ENCODE measurements at places on chromosomes 16 and 17.

DNA sequence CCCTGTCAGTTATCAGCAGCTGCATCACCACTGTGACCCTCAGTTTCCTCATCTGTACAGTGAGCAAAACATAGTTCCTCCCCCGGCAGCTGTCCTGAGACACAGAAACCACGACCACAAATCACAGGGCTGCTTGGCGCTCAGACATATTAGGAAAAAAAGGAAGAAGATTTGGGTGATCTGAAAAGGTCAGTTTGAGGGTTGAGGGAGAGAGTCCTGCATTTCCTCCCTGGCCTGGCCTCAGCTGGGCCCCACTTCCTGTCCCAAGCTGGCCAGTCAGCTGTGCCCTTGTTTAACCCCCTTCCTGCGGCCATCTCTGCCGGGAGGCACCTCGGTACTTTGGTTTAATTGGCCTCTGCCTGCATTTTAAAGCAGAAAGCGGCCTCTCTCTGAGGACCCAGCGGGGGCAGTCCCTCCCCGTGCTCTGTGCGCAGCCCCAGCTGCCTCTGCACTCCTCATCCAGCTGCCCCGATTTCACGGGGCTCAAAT lies 24.0 kb upstream of the CIBAR2 start:
- DNase-seq, result no peak

DNA sequence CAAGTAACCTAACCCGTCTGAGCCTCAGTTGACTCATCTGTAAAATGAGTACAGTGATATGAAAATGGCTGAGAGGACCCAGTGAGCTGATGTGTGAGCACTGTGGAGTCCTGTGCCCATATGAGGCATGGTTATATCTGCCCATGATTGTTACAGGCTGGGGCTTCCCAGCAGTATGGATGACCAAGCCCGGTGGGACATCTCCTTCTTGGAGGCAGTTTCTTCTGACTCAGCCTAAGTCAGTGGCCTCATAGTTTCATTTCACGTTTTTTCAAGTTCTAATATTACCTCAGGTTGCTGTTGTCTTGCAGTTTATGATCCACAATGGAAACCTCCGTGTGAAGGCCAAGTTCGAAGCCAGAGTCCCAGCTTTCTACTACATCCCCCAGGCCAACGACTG lies 4.8 kb downstream of the ADAP2 start:
- DNase-seq, result no peak

DNA sequence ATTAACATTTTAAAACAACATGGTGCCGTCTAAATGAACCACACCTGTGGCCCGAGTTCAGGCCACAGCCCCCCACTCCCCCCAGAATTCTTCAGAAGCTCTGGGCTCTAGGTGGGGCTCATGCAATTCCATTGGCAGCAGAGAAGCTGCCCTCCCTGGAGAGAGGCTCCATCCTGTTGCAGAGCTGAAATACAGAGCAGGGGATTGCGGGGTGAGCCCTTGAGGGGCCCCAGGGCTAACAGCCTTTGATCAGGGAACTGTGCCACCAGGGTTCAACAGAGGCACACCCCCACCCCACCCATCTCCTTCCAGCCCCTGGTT lies 69.3 kb downstream of the ABR start:
- no peak for DNase-seq

- DNase-seq, result no peak
These were observed 40.6 kb downstream of the ELAC2 start for GRCh38 chr17:12977008-12977751.

- DNase-seq, result no peak
These were observed 134.4 kb downstream of the MAF start for GRCh38 chr16:79466111-79466510.

- DNase-seq, result no peak
These were observed 292 bp downstream of the WSCD1 start for GRCh38 chr17:6070430-6070912.

GRCh38 chr17:77437017-77437416 lies 296.2 kb downstream of the SEC14L1 start:
- DNase-seq, result peak; percentile 55

DNA sequence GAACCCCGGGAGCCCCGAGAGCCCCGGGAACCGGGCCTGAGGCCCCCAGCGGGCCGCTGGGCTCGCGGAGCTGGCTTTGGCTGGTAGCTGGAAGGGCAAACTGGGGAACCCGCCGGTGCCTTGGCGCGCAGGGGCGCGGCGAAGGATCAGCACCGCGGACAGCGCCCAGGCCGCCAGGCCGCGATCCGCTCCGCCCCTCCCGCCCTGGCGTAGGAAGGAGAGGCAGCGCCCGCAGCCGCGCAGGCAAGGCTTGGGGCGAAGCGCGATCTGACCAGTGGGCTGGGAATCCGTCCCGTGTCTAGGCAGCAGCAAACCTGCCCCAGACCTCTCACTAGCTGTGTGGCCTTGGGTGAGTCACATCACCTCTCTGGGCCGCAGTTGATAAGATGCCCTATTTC lies 331 bp upstream of the CCDC92B start:
- peak; percentile 77 for DNase-seq

GRCh38 chr17:78692460-78693010 lies 89.5 kb downstream of the CYTH1 start:
- no peak for DNase-seq

- no peak for DNase-seq
These were observed 150.8 kb downstream of the SNX11 start for GRCh38 chr17:48258331-48258730.

DNA sequence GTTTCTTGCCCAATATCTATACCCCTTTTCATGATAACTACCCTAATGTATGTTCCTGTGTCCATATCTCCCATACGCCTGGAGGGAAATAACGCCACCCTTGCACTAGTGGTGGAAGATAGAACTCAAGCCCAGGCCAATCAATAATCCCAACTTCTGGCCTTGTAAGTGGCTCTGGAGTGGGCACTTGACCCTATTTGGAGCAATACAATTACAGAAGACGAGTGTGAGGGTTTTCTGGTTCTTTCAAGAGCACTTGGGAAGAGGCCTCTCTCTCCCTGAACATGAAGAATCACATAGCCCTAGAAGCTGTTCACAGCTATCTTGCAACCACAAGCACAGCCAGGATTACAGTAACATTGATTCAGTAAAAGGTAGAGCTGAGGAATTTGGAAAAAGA lies 217.9 kb downstream of the RAB11FIP4 start:
- no peak for DNase-seq

DNA sequence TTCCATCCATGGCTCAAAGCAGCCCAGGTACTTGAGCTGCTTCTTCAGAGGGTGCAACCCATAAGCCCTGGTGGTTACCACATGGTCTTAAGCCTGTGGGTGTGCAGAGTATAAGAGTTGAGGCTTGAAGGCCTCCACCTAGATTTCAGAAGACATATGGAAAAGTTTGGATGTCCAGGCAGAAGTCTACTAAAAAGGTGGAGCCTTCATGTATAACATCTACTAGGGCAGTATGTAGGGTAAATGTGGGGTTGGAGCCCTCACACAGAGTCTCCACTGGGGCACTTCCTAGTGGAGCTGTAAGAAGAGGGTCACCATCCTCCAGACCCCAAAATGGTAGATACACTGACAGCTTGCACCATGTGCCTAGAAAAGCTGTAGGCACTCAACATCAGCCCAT lies 120.9 kb downstream of the HS3ST3A1 start:
- DNase-seq, result no peak

DNA sequence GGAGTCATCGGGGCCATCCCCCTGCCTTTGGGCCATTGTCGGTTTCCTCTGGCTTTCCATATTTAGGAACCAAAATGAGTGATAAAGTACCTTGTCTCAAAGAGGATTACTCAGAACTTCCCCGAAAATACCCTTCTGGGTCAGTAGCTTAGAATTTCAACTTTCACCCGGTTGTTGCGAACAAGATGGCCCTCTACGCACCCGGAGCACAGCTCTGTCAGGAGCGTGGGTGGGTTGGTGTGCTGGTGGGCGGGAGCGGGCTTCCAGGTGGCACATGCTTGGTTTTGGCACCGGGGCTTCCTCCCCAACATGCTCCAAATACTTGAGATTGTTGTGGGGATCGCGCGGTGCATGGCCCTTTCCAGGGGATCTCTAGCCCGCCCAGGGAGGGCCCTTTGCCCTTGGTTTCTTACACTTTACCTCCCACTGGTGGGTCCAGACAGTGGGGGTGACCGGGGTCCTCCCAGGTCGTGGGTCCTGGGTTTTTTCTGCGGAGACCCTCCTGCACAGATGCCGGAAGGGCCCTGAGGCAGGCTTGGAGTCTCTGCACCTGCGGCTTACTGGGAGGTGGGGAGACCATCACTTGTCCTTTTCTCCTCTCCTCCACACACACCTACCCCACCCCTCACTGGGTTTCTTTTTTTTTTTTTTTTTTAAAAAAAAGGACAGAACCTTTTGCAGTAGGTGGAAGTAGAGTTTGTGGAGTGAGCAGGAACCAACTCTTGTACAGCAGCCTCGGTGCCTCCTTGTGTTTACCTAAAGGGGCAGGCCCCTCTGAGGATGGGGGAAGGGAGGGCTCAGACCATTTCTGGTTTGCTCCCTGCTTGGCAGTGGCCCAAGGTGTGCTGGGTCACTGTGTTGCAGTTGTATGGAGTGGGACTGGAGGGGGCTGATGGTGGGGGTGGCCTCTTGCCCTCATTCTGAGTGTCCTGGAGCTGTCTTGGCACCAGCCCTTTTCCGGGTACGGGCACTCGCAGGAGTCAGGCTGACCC lies 142.1 kb downstream of the SEC14L1 start:
- DNase-seq, result peak; percentile 77

DNA sequence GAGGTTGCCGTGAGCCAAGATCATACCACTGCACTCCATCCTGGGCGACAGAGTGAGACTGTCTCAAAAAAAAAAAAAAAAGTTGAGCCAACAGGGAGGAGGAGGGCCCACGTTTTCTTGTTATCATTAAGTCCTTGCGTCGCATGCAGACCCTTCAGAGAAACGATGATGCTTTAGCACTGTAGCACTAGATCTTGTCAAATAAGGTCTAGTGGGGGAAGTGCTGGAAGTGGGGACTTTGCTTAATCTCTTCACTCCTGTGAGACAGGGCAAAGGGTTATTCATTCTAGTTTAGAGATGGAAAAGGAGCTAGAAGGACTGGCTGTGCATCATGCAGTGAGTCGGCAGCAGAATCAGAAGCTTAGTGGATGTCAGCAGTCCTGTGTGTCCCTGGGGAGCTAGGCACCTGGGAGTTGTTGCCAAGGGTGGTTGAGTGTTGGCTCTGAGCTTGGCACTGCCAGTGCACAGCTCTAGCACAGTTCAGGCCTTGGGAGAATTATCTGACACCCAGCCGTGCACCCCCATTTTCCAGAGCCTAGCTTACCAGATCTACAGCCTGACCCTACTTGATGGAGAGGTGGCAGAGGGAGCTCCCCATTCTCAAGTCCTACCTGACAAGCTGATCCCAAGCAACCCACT lies 33.4 kb upstream of the TBX2 start:
- no peak for DNase-seq

DNA sequence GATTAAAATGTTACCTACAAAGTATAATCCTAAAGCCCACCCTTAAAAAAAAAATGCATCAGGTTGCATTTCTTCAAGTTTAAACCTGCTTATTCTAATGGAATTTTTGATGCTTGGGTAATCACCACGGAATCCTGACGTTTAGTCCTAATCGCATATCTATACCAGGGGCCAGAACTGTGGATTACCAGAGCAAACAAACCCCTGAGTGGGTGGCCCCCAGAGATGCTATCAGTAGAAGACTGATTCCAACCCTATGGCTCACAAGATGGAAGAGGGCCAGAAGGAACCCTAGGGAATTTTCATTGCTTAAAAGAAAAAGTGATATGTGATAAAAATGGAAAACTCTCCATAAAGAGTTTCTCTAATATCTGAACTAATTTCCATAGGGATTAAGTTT lies 152.2 kb upstream of the NOG start:
- peak; percentile 77 for DNase-seq

- DNase-seq, result no peak
These were observed 232.3 kb upstream of the PMFBP1 start for GRCh38 chr16:72404299-72404698.

- DNase-seq, result no peak
These were observed 12.0 kb downstream of the CORO7 start for GRCh38 chr16:4404247-4404966.

- no peak for DNase-seq
These were observed 39.7 kb downstream of the BRCA1 start for GRCh38 chr17:43085474-43085873.

GRCh38 chr17:57697197-57697596 lies 47.9 kb downstream of the CCDC182 start:
- DNase-seq, result no peak

DNA sequence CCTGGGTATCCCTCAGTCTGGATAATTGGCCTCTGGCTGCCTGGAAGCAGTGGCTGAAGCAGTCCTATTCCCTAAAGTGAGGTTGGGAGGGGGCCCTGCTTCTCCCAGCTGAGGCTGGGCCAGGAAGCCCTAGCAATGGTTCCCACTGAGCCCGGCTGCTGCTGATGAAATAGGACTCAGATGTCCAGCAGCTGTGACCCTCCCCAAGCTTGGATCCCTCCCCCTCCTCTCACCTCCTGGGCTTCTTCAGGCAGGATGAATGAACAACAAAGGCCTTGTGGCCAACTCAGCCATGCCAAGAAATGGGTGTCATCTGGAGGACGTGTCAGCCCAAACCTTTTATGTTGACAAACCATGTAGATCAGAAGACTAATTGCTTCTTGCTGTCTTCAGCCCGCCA lies 42.0 kb downstream of the AXIN2 start:
- no peak for DNase-seq

DNA sequence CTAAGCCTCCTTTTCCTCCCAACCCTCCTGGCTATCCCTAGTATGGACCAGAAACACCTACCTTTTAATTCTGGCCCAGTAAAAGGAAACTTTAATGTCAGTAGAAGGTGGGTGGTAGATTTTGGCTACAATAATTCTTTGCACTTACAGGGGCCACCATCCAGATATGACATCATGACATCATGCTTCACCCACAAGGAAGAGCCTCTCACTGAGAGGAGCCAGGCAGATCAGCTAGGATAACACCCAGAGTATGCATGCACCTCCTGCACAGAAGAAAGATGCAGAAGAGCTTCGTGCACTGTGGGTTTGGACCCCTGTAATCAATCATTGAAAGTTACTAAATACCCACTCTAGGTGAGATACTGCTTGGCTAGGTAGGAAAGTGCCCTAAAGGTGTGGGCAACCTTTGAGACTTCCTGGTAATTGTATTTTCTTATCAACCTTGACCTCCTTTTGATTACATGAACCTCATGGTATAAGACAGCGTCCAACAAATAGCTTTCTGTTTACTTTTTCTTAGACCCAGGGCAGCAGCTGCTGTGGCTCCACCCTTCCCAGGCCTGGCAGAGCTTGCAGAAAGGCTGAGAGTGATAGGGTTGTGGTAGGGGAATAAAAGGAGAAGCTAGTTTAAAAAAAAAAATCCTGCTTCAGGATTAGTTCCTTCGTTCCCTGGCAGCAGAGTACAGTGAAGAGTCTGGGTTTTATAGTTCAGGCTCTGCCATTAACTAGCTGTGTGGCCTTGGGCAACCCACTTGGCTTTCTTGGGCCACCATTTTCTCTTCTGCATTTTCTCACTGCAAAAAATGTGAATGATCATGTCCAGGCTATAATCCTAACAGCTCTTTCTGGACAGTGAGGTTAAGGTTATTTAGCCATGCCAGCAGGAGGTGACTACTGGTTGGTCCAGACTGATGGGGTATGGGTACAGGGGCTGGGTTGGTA lies 6.2 kb downstream of the MAP3K14 start:
- DNase-seq, result peak; percentile 45

- DNase-seq, result no peak
These were observed 140.1 kb downstream of the ITFG1 start for GRCh38 chr16:47320546-47321310.
